ENCODE measurements at places on chromosomes 12 and 14. TPM values are rescaled to one million over a fixed set of nuclear protein-coding genes. Genes with fewer than 3 reads are reported as not detected.

DNA sequence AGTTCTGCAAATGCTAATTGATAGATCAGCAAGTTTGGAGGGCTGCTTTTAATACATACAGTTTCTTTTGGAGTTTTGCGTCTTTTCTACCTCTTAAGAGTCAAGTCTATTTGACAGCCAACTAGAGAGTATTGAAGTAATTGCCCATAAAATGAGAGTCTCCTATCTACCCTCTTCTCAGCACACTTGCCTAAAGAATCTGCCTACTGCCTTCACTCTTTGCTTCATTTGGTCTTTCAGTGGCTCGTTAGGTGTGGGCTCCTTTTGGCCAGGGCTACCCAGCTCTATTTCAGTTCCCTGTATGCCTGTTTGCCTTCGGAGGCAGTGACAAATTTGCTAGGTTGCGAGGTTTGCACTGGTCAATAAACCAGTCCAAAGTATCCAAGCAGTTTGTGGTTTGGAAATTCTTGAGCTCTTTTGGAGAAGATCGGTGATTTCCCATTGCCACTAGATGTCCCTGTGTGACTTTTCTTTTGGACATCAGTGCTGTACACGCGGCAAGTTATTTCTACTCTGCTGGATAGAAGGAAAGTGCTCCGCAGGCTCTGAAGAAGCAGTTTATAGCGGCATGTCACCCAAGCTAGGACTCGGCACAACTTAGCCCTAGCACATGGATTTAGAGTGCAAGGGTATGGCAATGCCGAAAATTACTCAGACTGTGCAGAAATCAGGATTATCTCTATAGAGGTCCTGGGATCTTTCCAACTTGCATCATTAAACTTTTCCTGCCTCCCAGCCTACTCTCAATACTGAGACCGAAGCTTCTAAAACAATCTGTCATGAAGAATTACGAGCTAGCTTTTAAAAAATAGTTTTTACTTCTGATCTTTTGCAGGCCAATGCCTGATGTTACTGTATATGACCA, 38.6 kb downstream of the MGST1 start:
- H3K36me3 ChIP-seq, result no peaks in the 10 kb centered on the region
- no peak for DNase-seq
- H3K4me1 ChIP-seq, result no peaks in the 10 kb centered on the region
- no peak overlapping the region for H3K27ac ChIP-seq
- H3K4me3 ChIP-seq, result no peak overlapping the region

GRCh38 chr14:22305607-22306006, 283.4 kb downstream of the DAD1 start:
- H3K4me3 ChIP-seq, result no peak overlapping the region
- no peaks in the 10 kb centered on the region for H3K36me3 ChIP-seq
- DNase-seq, result no peak
- no peaks in the 10 kb centered on the region for H3K27me3 ChIP-seq

DNA sequence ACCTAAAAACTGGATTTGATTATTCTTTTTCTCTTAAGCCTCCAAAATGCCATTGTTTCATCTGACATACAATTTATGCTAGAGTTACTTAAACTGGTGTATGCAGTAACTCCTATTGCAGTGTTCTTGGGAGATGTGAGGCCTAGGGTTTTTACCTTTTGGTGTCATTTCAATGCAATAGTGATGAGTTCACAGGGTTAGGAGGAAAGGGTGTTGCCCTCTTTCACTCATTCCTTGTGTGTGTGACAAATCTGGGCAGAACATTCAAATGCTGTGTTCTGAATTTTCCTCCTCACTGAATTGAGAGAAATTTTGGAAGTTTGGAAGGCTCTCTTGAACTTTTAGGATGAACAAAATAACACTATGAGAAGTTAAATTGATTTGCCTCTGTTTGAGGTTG, 69.9 kb downstream of the IGF1 start:
- DNase-seq, result no peak
- H3K36me3 ChIP-seq, result no peaks in the 10 kb centered on the region
- no peaks in the 10 kb centered on the region for H3K27me3 ChIP-seq
- no peaks in the 10 kb centered on the region for H3K4me1 ChIP-seq
- H3K4me3 ChIP-seq, result no peak overlapping the region
- H3K27ac ChIP-seq, result no peak overlapping the region

DNA sequence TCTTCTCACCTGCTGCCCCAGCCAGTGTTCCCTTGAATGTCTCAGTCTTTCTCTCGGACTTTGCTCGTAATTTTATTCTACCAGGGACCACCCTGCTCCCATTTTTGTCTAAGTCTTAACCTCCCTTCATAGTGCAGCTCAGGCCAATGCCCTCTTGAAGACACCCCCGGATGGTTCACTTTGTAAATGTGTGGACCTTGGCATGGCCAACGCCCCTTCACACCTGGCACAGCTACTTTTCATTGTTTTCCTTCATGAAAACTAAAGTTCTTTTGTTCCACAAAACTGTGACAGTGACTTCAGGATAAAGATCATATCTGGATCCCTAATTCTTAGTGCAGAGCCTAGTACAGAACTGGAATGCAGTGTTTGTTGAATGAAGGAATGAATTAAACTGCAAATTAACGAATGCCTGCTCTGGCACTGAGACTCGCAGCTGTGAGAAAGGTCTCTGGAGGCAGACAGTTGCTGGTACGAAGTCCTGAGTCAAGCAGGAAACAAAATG, 3.5 kb upstream of the RNASE4 start:
- H3K4me3 ChIP-seq, result peak overlapping the region; percentile 98
- peak overlapping the region; percentile 91 for H3K27ac ChIP-seq
- H3K4me1 ChIP-seq, result peaks cover 18% of the 10 kb centered on the region

GRCh38 chr12:5514016-5514415, 82.1 kb downstream of the NTF3 start:
- H3K4me1 ChIP-seq, result no peaks in the 10 kb centered on the region
- H3K27ac ChIP-seq, result no peak overlapping the region
- no peaks in the 10 kb centered on the region for H3K36me3 ChIP-seq
- no peak overlapping the region for H3K4me3 ChIP-seq
- no peak for DNase-seq
- no peaks in the 10 kb centered on the region for H3K27me3 ChIP-seq

GRCh38 chr12:12577786-12578185, 15.1 kb upstream of the DUSP16 start:
- no peak overlapping the region for H3K4me3 ChIP-seq
- H3K27me3 ChIP-seq, result no peaks in the 10 kb centered on the region
- DNase-seq, result no peak
- no peaks in the 10 kb centered on the region for H3K36me3 ChIP-seq

DNA sequence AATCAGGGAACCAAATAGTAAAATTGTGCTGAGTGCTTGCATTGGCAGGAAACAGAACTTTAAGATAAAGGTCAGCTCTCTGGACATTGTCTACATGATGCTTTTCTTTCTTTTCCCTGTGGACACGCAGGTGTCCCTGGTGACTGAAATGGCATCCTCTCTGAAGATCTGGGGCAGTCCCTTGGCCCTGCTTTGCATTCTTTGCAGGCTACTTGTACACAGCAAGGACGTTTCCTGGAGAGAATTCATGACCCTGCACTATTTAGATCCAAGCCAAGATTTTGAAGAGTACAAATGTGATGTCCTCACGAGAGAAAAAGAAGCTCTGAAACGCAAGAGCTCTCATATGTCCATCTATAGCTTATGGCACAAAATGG, 11.3 kb upstream of the EDDM3A start:
- no peaks in the 10 kb centered on the region for H3K27me3 ChIP-seq
- H3K27ac ChIP-seq, result no peak overlapping the region
- no peak overlapping the region for H3K4me3 ChIP-seq
- no peaks in the 10 kb centered on the region for H3K4me1 ChIP-seq

- DNase-seq, result peak; percentile 26
- no peaks in the 10 kb centered on the region for H3K27me3 ChIP-seq
- H3K4me1 ChIP-seq, result no peaks in the 10 kb centered on the region
- no peak overlapping the region for H3K27ac ChIP-seq
- no peaks in the 10 kb centered on the region for H3K36me3 ChIP-seq
Measured at GRCh38 chr12:56931474-56931978, 2.7 kb downstream of the SDR9C7 start.

DNA sequence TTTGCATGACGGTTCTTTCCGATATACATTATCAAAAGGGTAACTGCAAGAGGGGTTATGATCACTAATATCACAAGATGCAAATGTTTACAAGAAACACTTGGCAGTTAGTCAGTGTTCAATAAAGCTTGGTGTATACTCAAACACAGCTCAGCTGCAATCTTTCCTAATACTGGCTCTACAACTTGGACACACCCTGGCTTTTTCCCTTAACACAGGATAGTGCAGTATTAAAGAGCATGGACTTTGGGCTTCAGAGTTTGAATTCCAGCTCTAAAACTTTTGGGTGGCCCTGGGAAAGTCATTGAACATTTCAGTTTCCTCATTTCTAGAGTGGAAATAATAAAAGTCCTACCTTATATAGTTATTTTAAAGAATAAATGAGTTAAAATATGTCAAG, 107.0 kb downstream of the HECTD4 start:
- no peak overlapping the region for H3K27ac ChIP-seq
- H3K4me1 ChIP-seq, result no peaks in the 10 kb centered on the region
- no peak overlapping the region for H3K4me3 ChIP-seq
- no peak for DNase-seq
- H3K36me3 ChIP-seq, result no peaks in the 10 kb centered on the region
- H3K27me3 ChIP-seq, result no peaks in the 10 kb centered on the region

GRCh38 chr12:72207079-72207478, 65.1 kb upstream of the TRHDE start:
- H3K27ac ChIP-seq, result no peak overlapping the region
- DNase-seq, result no peak
- no peaks in the 10 kb centered on the region for H3K27me3 ChIP-seq
- H3K4me3 ChIP-seq, result no peak overlapping the region

- H3K4me1 ChIP-seq, result no peaks in the 10 kb centered on the region
- H3K27ac ChIP-seq, result no peak overlapping the region
- H3K27me3 ChIP-seq, result no peaks in the 10 kb centered on the region
- H3K4me3 ChIP-seq, result no peak overlapping the region
- DNase-seq, result no peak
Measured at GRCh38 chr14:65502676-65503124, 90.2 kb downstream of the FUT8 start.

GRCh38 chr14:100321473-100322137, 1.5 kb upstream of the SLC25A47 start:
- H3K36me3 ChIP-seq, result no peaks in the 10 kb centered on the region
- no peaks in the 10 kb centered on the region for H3K4me1 ChIP-seq
- no peak overlapping the region for H3K27ac ChIP-seq

- H3K4me1 ChIP-seq, result no peaks in the 10 kb centered on the region
- H3K27me3 ChIP-seq, result no peaks in the 10 kb centered on the region
- no peaks in the 10 kb centered on the region for H3K36me3 ChIP-seq
- peak; percentile 35 for DNase-seq
- no peak overlapping the region for H3K4me3 ChIP-seq
- no peak overlapping the region for H3K27ac ChIP-seq
Measured at GRCh38 chr14:44846232-44846824, 115.4 kb downstream of the KLHL28 start.

- H3K4me3 ChIP-seq, result peak overlapping the region; percentile 35
- H3K36me3 ChIP-seq, result no peaks in the 10 kb centered on the region
- no peak for DNase-seq
- no peaks in the 10 kb centered on the region for H3K27me3 ChIP-seq
- H3K27ac ChIP-seq, result peak overlapping the region; percentile 19
- H3K4me1 ChIP-seq, result peaks cover 32% of the 10 kb centered on the region
Measured at GRCh38 chr14:70934502-70935134, 27.4 kb downstream of the PCNX1 start.

DNA sequence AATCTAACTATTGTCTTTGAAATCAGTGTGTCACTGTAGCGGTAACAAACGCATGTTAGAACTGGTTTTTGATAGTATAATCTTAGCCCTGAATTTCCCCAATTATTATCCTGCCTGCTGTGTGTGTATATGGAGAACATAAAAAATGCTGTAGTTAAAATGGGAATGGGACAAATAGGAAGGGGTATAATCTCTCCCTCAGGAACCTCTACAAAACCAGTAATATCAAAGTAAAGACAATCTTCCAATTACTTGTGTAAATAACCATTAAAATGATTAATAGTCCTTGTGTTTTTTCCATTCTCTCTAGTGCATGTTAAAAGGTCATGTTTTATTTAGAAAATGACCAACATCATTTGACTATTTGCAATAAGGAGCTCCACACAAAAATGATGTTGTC, 200.1 kb upstream of the TMTC1 start:
- H3K27me3 ChIP-seq, result no peaks in the 10 kb centered on the region
- no peaks in the 10 kb centered on the region for H3K4me1 ChIP-seq
- no peaks in the 10 kb centered on the region for H3K36me3 ChIP-seq
- no peak overlapping the region for H3K27ac ChIP-seq
- no peak for DNase-seq

DNA sequence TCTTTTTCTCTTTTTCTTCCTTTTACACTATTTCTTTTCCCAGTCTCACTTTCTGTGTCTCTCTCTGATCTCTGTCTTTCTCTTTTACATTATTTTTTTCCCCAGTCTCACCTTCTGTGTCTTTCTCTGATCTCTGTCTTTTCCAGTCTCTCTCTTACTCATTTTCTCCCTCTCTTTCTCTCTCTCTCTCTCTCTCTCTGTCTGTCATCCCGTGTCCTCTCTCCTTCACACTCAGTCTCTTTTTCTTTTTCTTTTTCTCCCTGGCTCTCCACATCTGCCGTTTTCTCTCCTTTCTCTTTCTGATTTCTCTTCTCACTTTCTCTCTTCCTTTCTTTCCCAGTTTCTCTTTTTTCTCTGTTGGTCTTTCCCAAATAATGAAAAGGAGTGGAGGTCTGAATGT, 22.3 kb downstream of the DHRS4L2 start:
- H3K27ac ChIP-seq, result peak overlapping the region; percentile 46
- DNase-seq, result no peak
- H3K36me3 ChIP-seq, result no peaks in the 10 kb centered on the region
- H3K4me3 ChIP-seq, result no peak overlapping the region
- H3K4me1 ChIP-seq, result no peaks in the 10 kb centered on the region

DNA sequence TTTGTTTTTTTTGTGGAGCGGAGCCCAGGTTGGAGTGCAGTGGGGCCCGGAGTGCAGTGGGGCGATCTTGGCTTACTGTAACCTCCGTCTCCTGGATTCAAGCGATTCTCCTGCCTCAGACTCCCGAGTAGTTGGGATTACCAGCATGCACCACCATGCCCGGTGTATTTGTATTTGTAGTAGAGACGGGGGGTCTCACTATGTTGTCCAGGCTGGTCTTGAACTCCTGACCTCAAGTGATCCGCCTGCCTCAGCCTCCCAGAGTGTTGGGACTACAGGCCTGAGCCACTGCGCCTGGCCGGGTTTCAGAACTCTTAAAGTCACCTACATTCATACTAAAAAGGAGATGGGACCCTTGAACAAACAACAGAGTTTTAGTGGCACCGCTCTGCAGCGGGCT, 52.7 kb downstream of the KRT80 start:
- no peaks in the 10 kb centered on the region for H3K27me3 ChIP-seq
- no peak for DNase-seq
- no peaks in the 10 kb centered on the region for H3K4me1 ChIP-seq
- no peak overlapping the region for H3K4me3 ChIP-seq

GRCh38 chr14:55243386-55243785, 27.8 kb upstream of the FBXO34 start:
- H3K27ac ChIP-seq, result no peak overlapping the region
- H3K36me3 ChIP-seq, result no peaks in the 10 kb centered on the region
- H3K27me3 ChIP-seq, result no peaks in the 10 kb centered on the region
- no peaks in the 10 kb centered on the region for H3K4me1 ChIP-seq
- no peak overlapping the region for H3K4me3 ChIP-seq

The IL26 gene
- not detected for polyA plus RNA-seq

The NABP2 gene
- polyA plus RNA-seq, result 1.6 TPM

The AGAP2 gene
- 6.0 TPM for polyA plus RNA-seq

The LGMN gene
- 26.4 TPM for polyA plus RNA-seq

The PLEKHG7 gene
- not detected for polyA plus RNA-seq

The RHEBL1 gene
- 3.8 TPM for polyA plus RNA-seq

The TGM1 gene
- not detected for polyA plus RNA-seq

The KIF26A gene
- not detected for polyA plus RNA-seq

The KRT3 gene
- polyA plus RNA-seq, result not detected

The CSRP2 gene
- polyA plus RNA-seq, result 0.98 TPM

The SCN8A gene
- polyA plus RNA-seq, result 0.33 TPM

The MOAP1 gene
- 59.4 TPM for polyA plus RNA-seq

The STON2 gene
- not detected for polyA plus RNA-seq
